ENCODE measurements at places on chromosomes 1 and 21.

DNA sequence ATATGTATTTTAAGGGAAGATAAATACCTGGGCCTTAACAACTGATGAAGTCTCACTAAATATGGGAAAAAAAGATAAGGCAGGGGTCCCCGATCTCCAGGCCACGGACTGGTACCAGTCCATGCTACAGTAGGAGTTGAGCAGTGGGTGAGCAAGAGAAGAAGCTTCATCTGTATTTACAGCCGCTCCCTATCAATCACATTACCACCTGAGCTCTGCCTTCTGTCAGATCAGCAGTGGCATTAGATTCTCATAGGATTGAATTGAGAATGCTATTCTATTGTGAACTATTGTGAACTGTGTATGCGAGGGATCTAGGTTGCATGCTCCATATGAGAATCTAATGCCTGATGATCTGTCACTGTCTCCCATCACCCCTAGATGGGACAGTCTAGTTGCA lies 43.0 kb upstream of the PAXBP1 start:
- DNase-seq: no peak

DNA sequence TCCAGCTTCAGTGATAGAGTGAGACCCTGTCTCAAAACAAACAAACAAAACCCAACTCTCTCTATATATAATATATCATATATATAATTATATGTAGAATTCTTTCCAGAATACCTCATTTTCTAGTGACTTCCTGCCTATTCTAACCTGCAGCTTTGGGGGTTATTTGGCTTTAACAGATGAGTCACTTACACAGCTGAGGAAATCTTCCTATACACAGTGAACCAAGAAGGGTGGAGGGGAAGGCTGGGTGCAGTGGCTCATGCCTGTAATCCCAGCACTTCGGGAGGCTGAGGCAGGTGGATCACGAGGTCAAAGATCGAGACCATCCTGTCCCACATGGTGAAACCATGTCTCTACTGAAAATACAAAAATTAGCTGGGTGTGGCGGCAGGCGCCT lies 9.2 kb downstream of the RAB29 start:
- peak; percentile 44 for DNase-seq

- DNase-seq: no peak
These were observed 22.9 kb upstream of the LEFTY2 start for GRCh38 chr1:225963735-225964530.

- DNase-seq: peak; percentile 57
These were observed 54.7 kb upstream of the MAN1A2 start for GRCh38 chr1:117312453-117313138.

GRCh38 chr1:172770071-172770470 lies 111.2 kb downstream of the FASLG start:
- DNase-seq: no peak

GRCh38 chr1:28091043-28091781 lies 2.8 kb upstream of the EYA3 start:
- peak; percentile 58 for DNase-seq

GRCh38 chr1:3250624-3251023 lies 181.6 kb downstream of the PRDM16 start:
- DNase-seq: no peak

DNA sequence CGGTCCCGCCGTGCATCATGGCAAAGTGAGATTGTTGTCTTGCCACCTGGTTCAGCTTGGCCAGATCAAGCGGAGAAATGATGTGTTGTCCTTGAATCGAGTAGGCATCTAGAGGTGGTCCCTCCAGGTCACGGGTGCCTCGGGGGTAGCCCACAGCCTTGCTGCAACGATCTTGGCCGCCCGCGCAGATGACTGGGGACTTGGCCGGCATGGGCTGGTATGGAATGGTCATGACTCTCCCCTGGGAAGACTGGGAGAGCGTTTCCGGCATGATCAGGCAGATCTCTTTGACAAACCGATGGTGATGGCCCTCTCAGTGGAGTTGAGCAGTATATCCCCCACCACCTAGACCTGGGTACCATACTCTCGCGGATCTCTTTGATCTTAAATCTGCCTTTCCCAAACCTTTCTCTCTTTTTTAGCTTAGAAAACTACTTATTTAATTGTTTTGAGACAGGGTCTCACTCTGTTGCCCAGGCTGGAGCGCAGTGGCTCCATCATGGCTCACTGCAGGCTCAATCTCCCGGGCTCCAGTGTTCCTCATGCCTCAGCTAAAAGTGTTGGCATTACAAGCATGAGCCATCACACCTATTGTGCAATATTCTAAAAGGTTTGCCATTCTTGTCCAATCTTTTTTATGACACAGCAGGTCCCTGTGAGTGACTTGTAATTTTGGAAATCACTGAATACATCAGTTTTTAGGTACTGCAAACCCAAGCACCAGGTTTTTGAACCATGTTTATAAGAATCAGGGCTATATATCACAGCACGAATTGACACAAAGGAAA lies 9.4 kb upstream of the ELAPOR1 start:
- DNase-seq: peak; percentile 30

- no peak for DNase-seq
These were observed 67.2 kb upstream of the B3GALNT2 start for GRCh38 chr1:235571482-235571881.

GRCh38 chr1:56190806-56191365 lies 388.5 kb downstream of the PLPP3 start:
- DNase-seq: peak; percentile 71

GRCh38 chr1:84969489-84970250 lies 27.2 kb downstream of the MCOLN2 start:
- DNase-seq: peak; percentile 17

GRCh38 chr1:222732216-222733159 lies 4.5 kb upstream of the FAM177B start:
- DNase-seq: no peak

GRCh38 chr1:28173980-28174297 lies 2.6 kb downstream of the PTAFR start:
- no peak for DNase-seq

- no peak for DNase-seq
These were observed 114.7 kb downstream of the PAPPA2 start for GRCh38 chr1:176577646-176578197.
